ENCODE measurements at places on chromosomes 3 and 15.

- no peak for DNase-seq
Measured at GRCh38 chr3:172415323-172415722, 32.9 kb downstream of the GHSR start.

- DNase-seq = no peak
Measured at GRCh38 chr3:120049881-120050539, 44.2 kb downstream of the GSK3B start.

DNA sequence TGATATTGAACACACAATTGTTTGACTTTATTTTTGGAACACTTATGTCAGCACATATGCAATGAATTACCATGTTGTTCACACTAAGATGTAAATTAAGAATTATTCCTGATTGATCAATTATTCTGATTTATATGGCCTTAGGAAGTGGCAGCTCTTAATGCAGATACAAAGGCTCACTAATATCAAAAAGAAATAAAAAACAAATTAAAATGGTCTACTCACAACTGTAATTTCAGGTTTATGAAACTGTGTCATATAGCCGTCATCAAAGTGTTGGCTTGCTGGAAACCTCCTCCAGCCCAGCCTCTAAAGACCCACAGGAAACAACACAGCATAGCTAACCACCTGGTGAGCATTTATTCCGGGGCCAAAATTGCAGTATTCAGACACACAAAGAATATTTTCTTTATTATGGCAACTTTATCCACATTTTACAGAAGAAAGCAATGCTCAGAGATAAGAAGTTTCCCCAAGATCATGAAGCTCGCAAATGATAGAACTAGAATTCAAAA is 33.4 kb downstream of the PDZRN3 start:
- no peak for DNase-seq

- no peak for DNase-seq
Measured at GRCh38 chr15:60419753-60420152, 22.0 kb upstream of the ANXA2 start.

- DNase-seq = no peak
Measured at GRCh38 chr3:72308641-72309040, 523.7 kb upstream of the PROK2 start.

DNA sequence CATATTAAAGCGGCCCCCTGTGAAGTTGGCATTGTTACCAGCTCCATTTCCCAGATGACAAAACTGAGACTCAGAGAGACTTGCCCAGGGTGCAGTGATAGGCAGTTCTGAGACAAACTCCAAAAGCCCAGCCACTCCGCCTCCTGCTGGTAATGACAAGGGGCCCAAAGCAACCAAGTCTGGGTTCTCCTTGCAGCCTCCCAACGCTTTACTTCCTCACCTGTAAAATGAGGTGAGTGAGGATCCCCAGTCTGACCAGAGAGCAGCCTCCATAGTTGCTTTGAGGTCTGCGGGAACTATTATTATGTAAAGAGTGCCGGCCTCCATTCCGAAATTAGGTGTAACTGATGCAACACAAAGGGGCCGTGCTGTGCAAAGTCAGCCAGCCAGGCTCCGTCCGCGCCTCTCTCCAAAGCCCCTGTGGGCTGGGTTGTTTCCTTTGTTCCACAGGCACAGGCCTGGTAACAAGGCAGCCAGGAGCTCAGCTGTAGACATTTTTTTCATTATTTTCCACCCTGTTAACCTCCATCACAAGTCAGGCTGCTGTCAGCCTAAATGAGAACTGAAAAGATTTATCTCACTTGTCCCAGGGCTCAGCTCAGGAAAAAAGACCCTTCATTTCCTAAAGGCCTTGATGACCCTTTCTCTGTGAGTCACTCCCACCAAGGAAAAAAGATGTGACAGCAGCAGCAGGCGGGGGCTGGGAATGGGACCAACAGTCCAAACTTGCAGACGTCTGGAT is 139.1 kb upstream of the RAD18 start:
- DNase-seq = peak; percentile 86

DNA sequence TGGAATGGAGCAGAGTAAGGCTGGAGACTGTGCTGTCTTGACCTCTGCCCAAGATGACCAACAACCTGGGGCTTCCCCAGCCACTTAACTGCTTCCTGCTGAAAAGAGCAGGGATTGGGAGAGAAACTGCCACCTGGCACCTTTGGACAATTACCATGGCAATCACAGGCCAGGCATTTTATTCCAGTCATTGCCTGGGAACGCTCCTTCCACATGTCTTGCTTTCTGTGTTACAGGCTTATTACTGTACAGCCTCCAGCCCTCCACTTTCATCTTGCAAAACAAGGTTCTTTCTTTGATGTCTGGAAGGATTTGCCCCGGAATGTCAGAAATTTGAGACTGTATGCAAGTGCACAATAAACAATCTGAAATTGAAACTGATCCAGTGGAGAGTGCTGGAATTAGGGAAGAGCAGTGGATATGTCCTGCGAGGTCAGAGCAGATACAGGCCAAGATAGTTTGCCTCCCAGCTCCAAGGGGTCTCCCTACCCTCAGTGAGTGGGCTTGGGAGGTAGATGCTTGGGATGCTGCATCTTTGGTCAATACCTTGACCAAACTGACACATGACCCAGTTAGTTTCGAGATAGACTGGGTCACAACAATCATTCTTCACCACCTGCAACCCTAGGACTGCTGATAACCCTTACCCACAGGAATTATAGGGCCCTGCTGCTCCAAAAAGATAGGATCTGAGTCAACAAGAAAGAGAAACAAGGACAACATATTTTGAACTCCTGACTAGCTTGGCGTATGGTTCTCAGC is 2.7 kb downstream of the PPP1R14D start:
- DNase-seq = no peak

DNA sequence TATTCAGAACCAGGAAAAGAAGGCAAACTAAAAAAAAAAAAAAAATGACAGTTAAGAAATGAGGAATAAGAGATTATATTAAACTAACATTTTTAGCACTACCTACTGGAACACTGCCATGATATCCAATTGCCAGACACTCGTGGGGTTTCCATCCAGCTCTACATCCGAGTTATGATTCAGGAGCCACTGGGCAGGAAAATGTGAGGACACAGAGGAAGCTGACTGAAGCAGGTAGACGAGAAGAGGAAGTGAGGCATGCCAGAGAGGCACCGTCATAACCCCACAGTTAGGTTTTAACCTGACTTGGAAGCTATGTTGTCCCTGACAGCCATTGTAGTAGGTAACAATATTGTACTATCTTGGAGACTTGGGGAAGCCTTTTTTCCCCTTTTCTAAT is 495.0 kb downstream of the NLGN1 start:
- no peak for DNase-seq

GRCh38 chr3:12489368-12489767 is 5.1 kb downstream of the TSEN2 start:
- DNase-seq = no peak

- no peak for DNase-seq
Measured at GRCh38 chr15:32986147-32986546, 208.4 kb downstream of the FMN1 start.

- DNase-seq = no peak
Measured at GRCh38 chr3:40042752-40043443, 233.5 kb downstream of the MYRIP start.

- DNase-seq = no peak
Measured at GRCh38 chr3:153072856-153073255, 89.2 kb upstream of the RAP2B start.

- DNase-seq = peak; percentile 84
Measured at GRCh38 chr3:14784087-14784681, 34.6 kb upstream of the FGD5 start.

DNA sequence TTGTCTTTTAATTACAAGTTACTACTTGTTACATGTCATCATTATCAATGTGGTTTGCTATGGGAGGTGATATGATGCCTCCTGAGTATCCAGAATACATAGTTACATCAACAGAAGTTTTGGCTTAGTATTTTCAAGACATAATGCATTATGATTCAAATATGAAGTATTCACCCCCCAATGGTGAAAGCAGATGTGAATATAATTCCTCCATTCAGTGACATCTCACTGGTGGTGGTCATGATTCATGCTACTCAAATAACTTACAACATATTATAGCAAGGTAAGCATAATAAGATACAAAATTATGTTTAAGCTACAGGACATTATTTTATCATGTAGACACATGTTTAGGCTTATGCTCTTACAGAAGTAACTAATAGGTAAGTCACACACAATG is 34.9 kb upstream of the TTBK2 start:
- no peak for DNase-seq

- no peak for DNase-seq
Measured at GRCh38 chr3:170739410-170739809, 130.6 kb downstream of the RPL22L1 start.

DNA sequence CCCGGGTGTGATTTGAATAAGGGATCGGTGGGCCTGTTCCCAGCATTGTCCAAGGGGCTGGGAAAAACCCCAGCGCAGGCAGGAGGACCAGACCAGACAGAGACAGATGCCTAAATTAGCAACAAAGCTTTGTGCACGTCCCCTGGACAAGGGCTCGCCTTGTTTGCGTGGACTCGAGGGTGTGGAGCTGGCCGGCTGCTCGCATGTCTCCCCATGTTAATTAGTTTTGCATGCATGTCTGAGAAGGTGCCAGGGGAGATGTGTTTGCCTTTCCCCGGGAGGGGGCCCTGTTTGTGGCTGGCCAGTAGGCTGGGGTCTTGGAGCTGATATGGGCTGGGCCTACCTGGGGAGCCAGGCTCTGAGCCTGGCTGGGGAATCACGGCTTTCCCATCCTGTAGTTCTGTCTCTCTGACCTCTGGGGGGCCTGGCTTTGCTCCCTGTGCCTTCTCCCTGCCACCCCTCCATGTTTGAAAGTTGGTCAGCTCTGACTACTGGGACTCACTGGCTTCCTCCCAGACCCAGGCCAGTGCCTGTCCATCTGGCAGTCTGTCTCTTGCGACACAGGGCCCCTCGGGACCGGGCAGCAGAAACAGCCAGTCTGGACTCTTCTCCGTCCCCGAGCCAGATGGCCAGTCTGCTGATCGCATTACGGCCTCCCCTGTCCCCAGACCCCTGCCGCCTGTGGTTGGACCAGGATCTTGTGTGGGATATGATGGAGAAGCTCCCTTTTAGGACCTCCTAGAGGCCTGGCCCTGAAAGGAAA is 55.4 kb upstream of the POLG start:
- DNase-seq = no peak

Data from NCI-H2227 treated with DMSO at 0.1 percent for 48 hours (cell line).